Stimulated activated CD8-positive, alpha-beta memory T cell treated with anti-CD3 and anti-CD28 coated beads, Interleukin-4, amount 100 ng/mL, for 1 hour (primary cell): ENCODE measurements at places on chromosomes 5 and 9.

DNA sequence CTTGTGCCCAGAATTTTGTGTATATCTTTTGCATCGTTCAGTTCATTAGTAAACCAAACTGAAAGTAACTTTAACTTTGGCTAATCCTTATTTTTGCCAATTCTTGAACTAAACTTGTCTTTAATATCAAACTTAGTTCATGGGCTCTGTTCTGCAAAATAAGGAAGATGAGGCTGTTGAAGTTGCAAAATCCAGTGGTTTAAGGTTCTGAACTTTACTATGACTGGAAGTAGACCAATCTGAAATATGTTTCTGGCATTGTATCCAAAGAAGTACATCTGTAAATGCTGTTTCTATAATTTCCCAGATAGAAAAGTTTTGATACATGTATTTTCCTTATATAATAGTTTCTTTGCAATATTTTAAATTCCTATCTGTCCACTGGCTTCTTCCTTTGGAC, 238.1 kb downstream of the CETN3 start:
- no peak for DNase-seq

GRCh38 chr5:82521431-82522051, 243.4 kb upstream of the RPS23 start:
- DNase-seq: no peak

- no peak for DNase-seq
Observed at GRCh38 chr5:172920995-172921394, 38.2 kb upstream of the RPL26L1 start.

DNA sequence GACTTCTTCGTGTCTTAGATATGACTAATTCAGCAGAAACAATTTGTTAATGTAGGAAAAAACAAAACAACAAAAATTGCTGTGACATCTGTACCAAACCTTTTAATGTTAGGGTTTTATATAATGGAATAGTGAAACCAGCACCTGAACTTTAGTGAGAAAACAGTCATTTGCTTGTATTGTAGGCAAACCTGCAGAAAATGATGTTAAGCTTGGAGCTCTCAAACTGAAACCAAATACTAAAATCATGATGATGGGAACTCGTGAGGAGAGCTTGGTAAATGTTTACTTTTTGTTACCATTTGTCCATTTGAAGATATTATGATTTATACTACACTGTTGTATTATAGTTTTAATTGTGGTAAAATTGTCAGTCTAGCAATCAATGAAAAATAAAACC, 6.6 kb downstream of the UBLCP1 start:
- DNase-seq: no peak

DNA sequence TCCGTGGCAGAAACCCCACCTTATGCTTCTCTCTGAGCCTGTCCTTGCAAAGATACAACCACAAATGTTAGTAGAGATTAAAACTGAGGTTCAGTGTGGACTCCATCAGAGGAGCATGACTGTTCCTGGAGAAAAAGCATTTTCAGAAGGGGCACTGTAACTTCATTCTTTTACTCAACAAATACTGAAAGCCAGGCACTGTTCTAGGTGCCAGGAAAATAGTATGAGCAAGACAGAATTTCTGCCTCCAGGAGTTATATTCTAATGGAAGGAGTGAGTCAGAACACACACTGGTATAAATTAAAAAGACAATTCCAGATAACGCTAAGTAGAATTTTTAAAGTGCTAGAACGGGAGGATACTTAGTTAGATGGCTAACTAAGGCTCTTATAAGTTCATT, 251.4 kb upstream of the GAS1 start:
- no peak for DNase-seq

GRCh38 chr9:132931178-132931735, 13.2 kb downstream of the TSC1 start:
- DNase-seq: no peak

DNA sequence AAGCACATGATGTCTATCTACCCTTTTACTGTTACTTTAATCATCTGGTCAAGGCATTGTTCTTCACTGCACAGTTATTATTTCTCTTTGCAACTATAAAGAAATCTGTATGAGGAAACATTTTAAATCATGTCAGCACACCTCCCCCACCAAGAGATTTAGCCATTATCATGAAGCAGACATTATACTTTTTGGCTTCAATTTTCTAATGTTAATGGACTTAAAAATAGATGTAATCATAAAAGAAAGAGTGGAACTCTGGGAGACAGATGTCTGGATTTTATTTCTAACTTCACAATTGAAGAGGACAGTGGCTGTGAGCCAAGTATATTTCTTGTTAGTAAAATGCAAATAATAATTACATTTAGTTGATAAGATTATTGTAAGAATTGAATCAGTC, 932.4 kb downstream of the TAF11L14 start:
- no peak for DNase-seq

DNA sequence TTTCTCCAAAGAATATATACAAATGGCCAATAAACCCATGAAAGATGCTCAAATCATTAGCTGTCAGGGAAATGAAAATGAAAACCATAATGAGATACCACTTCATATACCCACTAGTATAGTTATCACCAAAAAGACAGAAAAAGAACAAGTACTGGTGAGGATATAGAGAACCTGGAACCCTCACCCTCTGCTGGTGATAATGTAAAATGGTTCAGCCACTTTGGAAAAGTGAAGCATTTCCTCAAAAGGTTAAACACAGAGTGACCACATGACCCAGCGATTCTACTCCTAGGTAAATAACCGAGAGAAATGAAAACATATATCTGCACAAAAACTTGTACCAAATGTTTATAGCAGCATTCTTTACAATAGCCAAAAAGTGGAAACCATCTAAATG, 72.0 kb downstream of the HSD17B3 start:
- no peak for DNase-seq

DNA sequence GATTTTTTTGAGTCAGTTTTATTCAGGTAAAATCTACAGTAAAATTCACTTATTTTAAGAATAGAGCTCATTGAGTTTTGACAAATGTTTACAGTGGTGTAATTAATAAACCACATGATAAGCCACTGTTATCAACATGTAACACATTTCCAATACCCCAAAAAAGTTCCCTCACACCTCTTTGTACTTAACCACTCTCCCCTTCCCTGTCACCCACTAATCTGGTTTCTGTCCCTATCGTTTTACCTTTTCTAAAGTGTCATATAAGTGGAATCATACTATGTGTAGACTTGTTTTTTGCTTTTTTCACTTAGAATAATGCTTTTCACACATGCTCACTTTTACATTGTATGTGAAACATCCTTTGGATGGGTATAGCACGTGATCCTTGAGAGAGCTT, 127.2 kb downstream of the KDM4C start:
- DNase-seq: no peak

DNA sequence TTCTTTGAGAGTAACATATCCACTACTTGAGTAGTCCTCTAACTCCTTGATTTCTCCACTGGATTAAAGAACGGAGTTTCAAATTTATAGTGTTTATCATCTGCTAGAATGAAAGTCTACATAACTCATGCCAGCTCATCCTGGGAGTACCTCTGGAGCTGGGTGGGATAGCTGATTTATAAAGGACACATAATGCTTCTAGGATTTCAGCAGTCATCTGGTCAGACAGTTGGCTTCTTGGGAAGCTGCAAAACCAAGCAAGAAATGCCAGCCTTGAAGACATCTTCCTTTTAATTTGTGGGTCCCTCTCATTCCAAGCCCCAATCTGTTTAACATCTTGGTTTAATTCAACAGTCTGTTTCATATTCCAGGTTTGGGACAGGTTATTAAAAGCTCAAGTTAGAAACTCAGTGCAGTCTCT, 3.2 kb downstream of the GALNT10 start:
- DNase-seq: no peak

- no peak for DNase-seq
Observed at GRCh38 chr5:150263801-150264621, 25.6 kb downstream of the CAMK2A start.

GRCh38 chr5:15495026-15495425, 5.0 kb upstream of the FBXL7 start:
- DNase-seq: no peak

DNA sequence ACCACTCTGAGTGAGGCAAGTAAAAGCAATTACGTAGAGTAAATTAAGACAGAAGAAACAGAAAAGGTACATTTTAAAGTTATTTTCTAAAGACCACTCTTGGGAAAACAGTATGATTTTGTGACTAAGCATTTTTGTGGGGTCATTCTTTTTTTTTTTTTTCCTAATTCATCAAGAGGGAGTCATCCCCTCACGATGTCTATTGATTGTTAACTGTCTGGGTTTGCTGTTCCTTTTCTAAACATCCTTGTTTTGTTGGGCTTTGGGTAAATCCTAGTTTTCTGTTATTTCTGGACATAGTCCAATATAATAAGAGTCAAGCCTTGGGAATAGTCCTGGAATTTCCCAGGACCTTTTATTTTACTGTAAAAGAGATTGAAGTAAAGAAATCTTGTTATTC, 63.8 kb downstream of the ANKRD55 start:
- no peak for DNase-seq

DNA sequence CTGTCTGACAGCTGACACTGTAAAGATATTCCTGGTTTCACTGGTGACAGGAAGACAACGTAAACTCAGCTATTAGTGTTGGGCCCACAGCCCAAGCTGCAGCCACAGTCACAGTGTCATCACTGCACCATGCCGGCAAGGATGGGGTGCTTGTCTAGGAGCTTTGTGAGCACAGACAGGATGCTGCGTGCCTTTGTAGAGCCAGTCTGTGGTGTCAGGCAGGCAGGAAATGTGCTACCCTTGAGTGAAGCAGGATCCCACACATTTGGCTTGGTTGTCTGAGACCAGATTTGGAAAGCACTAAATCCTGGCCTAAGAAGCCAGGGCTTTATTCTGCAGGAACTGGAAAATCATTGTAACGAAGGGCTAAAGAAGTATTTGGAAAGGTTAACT, 121.6 kb upstream of the ADAMTS16 start:
- DNase-seq: no peak

- DNase-seq: no peak
Observed at GRCh38 chr9:79572032-79572607, 355 bp downstream of the TLE4 start.

DNA sequence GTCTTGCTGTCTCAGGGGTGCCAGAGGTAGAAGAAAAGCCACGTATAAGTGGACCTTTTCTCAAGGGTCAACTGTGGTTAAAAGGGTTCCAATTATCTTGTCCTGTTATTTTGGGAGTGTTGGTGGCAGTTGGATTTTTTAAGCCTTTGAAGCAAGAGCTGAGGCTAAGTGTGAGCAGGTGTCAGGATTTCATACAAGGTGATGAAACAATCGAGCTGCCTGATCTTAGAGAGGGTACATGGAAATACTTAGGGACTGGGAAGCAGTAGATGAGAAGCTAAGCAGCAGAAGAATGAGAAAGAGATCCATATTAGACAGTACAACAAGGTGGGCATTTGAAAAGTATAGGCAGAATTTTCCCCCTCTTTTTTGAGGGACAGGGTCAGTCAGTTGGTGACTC, 23.6 kb downstream of the FOCAD start:
- DNase-seq: no peak

DNA sequence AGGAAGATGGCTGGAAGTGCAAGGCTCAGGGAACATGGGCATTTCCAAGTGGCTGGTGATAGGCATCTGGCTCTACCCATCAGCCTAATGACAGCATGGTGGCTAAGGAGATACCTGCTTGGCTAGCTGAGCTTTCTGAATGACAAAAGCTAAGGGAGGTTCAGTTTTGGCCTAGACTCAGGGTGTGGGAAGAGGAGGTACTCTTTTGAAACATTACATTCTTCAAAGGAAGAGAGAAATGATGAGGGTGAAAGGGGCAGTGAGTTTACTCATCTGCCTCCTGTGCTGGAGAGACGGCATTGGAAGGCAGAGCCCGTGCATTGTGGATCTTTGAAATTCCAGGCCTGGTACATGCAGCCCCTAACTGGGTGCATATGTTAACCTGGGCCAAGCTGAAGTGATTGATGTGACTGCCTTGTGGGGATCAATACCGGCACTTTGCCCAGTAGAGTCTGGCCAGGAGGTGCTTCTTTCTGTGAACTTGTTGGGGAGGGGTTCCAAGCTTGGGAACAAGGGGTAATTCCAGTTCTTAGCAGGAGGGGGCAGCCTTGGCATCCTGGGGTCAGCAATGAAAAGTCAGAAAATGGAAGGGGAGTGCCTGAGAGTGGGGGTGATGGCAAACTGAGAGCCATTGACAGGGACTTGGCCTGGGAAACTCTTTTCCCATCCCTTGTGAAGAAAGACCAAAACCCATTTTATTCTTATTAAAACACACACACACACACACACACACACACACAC, 108.6 kb downstream of the ACER2 start:
- no peak for DNase-seq

- DNase-seq: no peak
Observed at GRCh38 chr5:10775646-10776045, 14.6 kb upstream of the DAP start.

- DNase-seq: no peak
Observed at GRCh38 chr5:177372910-177373309, 11.3 kb upstream of the SLC34A1 start.

DNA sequence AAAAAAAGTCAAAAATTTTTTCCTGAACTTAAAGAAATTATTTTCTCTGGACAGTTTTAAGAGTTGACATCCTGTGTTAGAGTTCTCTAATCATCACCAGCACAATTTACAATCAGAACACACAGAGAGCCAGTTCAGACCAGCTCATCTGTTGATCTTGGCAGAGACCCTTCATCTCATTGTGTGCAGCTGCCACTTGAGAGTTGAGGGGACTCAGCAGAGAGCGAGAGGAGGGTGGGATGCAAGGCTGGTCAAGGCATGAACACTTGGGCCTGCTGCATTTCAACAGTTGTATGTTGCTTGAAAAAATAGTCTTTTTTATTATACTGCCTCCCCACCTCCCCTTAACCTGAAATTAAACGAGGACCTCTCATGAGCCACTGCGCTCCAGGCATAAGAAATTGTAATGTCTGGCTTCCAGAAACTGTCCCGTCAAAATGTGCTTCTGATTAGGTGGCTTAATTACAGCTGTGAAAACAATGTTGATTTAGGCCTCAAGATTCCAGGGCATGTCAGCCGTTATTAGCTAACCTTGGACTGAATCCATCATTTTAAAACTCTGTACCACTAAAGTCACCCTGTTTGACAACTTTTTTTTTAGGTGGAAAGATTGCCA, 383.6 kb downstream of the CCDC171 start:
- DNase-seq: no peak

DNA sequence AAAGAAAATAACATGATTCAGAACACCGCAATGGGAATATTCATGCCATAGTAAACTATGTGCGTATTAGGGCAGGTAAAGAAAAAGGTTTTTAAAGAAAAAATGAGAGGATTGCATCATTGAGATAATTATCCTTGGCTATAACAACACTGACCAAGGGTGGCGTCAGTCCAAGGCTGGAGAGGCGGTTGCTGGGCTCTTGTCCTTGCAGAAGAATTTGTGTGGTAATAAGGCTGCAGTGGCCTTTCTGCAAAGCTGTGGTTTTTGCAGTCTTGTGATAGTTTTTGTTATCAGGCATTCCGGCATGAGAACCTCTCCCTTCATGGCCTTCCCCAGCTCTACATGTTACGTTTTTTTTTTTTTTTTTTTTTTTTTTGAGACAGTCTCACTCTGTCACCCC, 14.0 kb downstream of the BOD1 start:
- DNase-seq: no peak

DNA sequence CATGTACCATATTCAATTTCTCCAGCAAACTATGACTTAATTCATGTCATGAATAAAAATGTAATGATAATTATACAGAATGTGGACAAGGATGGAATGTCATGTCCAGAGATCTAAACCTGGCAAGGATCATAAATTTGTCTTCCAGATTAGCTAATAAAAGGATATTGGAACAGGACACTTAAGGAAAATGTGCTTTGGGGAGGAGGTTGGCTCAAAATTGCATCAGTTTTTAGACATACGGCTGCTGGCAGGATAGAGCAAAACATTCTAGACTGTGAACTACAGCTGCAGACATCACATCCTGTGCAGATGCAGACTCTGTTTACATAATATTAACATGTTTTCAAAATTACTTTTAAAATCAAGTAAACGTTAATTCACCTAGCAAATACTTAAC, 248.4 kb downstream of the TLR4 start:
- DNase-seq: no peak
